Keratinocyte (primary cell): ENCODE measurements at places on chromosomes 12 and 14.

DNA sequence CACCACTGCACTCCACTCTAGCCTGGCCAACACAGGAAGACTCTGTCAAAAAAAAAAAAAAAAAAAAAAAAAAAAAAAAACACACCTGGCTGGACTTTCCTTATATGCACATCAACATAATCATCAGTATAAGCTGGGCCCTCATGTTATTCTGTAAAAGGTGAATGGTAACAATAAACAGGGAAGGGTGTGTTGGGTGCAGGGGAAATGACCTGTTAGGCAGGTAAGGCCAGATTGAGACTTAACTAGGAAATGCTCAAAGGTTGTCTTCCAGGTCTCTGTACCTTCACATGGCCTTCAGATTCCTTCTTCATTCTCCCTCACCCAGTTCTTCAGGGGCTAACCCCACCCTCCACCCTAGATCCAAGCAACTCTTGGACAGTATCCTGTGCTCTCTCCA, 47.5 kb downstream of the ESR2 start:
- DNase-seq: no peak

DNA sequence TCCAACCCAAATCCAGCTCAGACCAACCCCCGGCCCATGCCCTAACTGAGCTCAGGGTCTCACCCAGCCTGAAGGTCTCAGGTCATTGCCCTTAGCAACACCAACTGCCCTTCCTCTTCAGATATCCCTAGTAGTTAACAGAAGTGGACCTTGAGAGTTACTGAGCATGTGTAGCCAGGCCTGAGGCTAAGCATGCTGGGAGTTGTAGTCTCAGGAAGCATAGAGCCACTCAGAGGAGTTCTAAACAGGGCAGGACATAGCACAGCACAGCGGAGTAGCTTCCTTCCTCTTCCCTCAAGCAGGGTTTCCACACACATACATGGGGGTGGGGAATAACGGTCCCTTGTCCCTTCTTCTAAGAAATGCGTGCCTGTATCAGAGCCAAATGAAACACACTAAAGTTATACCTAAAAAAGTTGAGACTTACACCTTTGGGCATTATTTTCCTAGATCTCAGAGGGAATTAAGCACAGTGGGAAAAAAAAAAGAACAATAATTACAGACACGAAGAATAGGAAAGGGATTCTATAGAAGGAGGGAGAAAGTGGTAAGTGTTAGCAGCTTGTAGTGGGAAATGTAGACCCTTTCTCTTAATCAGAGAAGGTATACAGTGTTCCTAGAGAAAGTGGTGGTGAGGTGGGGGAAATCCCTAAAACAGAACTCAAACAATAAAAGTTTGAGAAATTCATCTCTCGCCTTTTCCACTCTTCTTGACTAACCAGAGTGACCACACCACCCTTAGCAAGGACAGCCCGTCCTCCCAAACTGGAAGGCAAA, 4.4 kb downstream of the KMT2D start:
- peak; percentile 36 for DNase-seq

DNA sequence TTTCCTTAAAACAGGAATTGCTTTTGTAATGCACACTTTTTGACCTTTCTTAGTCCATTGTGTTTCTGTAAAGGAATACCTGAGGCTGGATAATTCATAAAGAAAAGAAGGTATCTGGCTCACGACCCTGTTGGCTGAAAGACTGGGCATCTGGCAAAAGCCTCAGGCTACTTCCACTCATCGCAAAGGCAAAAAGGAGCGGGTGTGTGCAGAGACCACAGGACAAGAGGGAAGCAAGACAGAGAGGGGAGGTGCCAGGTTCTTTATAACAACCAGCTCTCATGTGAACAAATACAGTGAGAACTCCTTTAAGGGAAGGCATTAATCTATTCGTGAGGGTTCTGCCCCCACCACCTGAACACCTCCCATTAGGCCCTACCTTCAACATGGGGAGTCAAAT, 182.1 kb downstream of the C12orf50 start:
- no peak for DNase-seq

GRCh38 chr12:48291511-48291910, 59.2 kb downstream of the ZNF641 start:
- DNase-seq: no peak

GRCh38 chr14:55743551-55743950, 163.5 kb downstream of the KTN1 start:
- no peak for DNase-seq
